ENCODE measurements at places on chromosomes 12 and 14.

DNA sequence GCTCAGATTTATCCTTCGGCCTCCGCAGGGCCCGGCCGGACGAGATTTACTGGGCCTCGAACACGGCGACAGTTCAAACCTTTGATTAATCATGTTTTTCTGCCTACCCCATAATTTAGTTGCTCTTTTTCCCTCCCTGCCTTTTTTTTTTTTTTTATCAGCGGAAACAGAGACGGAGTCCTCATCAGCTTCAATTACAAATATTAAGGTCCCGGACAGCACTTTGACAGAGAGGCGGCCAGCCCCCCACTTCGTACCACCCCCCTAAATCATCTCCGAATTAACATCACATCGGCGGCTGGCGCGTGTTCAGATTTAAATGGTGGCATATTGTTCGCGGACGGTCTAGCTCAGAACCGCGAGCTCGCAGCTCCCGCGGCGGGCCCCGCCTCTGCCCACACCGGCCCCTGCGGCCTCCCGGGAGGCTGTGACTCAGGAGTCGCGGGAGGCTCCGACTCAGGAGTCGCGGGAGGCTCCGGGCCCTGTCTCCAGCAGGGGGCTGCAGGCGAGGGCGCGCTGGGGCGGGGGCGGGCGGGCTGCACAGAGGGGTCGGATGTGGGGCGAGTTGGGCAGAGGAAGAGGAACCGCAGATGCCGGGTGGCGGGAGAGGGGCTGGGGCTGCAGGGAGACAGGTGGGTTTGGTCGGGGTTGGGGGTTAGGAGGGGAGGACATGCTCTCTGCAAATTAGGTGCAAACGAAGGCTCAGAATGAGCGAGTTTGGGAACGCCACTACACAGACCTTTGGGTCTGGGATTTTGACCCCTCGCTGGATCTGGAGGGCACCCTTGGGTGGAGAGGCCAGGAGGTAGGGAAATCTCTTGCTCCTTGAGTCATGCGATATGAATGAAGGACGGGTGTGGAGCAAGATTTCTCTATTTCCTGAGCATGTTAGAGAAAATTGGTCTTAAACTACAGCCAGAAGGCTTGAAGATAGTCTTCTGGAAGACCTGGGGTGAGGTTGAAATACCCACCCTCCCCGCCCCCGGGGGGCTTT, 19.6 kb upstream of the ATP5MC2 start:
- DNase-seq: peak; percentile 60

DNA sequence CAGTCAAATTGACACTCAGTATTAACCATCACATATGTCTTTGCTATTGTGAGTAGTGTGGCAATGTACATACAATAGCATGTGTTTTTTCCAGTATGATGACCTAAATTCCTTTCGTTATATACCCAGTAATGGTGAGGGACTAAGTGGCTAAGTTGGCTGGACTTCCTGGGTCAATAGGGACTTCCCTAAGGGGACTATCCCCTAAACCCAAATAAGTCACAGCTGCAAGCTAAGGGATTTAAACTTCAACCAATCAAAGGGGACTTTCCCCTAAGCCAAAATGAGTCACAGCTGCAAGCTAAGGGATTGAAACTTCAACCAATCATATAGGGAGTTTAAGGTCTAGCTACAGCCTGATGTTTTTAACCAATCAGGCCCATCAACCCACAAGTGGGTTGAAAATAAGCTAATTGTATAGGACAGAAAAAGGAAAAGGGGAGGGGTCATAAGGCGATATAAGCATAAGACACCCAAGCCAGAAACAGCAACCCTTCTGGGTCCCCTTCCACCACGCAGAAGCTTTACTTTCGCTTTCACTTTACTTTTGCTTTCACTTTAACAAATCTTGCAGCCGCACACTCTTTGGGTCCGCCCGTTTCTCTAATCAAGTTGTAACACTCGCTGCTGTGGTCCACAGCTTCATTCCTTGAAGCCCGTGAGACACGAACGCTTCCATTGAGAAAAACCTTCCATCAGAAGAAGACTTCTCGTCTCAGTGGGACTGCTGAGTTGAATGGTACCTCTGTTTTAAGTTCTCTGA, 404.4 kb downstream of the FLRT2 start:
- DNase-seq: peak; percentile 41

DNA sequence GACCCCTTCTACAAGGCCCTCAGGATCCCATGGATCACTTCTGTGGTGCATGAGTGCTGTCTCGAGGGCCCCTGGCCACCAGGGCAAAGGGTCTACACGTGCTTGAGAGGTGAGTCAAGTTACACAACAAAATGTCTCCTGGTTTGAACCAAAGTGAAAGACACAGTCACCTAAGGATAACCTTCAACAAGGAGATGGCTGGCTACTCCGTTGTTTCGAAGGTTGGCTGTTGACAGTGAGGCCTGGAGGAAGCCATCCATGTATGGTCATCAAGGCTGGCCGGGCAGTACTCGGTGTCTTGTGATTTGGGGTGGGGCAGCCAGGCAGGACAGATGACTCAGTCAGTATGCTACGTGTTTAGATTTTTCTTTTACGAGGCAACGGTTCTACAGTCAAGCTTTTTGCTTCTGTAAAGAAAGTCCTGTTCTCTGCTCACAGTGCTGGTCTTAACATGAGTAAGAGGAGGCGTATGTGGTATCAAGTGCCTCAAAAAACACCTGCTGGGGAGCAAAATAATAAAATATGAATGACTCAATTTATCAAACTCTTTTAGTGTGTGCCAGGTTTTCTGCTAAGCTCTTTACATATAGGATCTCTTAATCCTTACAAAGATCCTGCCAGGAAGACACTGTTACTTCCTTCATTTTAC, 18.0 kb upstream of the NT5DC3 start:
- peak; percentile 94 for DNase-seq

- no peak for DNase-seq
Observed at GRCh38 chr12:60535363-60535762, 939.5 kb downstream of the SLC16A7 start.

- DNase-seq: peak; percentile 48
Observed at GRCh38 chr14:22088614-22089342, 415.2 kb upstream of the OR4E1 start.

- no peak for DNase-seq
Observed at GRCh38 chr12:47941871-47942613, 21.4 kb upstream of the TMEM106C start.

- DNase-seq: no peak
Observed at GRCh38 chr12:116101991-116102390, 175.5 kb downstream of the MED13L start.

DNA sequence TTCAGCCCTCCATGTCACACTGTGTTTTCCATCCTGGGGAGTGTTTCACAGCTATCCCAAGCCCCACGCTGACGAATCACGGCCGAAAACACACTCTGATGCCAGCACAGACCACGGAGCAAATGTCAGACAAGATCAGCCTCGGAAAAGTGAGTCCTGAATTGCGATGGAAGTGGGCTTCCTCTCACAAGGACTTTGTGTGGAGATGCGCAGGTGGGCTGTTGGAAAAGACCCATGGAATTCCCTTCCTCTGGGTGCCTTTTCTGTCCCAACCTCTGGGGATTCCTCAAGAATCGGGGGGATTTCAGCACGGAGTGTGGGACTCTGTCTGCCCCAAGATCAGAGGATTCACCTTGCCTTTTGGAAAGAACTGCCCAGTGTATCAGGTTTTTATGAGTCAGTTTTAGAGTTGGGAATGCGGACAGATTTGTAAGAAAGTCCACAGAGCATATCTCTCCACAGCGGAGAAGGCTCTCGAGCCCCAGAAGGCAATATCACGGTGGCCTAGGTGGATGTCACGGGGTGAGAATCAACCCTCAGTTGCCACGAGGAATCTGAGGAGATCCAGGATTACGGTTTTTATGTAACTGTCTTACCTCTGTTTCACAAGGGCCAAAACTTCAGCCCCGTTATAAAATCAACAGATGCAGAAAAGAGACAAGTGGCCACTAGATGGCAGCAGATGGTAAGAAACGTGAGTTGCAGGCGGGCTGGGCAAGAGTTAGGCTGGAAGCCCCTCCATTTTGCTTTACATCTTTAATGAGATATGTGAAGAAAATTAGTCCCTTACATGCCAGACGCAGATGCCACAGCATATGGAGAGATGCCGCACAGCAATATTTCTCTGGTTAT, 201.9 kb downstream of the DAD1 start:
- DNase-seq: peak; percentile 72

- peak; percentile 2 for DNase-seq
Observed at GRCh38 chr12:32870716-32871115, 25.9 kb downstream of the PKP2 start.

GRCh38 chr12:114729731-114730130, 45.8 kb upstream of the TBX3 start:
- DNase-seq: peak; percentile 80

DNA sequence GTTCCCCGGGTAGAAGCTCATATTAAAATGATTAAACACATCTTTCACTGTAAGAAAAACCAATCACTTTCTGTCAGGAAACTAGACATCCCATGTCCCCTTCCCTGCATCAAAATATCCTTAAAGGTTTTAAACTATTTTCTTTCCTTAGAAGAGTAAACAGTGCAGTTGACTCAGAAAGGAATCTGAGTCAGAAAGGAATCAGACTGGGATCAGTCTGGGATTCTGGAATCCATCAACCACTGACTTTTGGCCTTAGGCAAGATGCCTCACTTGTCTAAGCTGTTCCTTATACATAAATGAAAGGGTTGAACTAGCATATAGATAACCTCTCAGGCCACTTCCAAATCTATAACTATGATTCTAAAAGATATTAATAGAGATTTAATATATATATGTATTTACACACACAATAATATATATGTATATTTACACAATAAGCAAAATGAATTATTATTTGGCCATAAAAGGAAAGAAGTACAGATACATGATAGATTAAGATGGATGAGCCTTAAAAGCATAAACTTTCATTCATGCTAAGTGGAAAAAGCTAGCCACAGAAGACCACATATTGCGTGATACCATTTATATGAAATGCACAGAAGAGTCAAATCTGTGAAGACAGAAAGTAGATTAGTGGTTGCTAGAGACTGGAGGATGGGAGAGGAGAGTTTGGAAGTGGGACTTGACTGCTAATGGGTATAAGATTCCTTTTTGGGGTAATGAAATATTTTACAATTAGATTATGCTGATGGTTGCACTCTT, 114.4 kb downstream of the SLC38A1 start:
- peak; percentile 87 for DNase-seq

DNA sequence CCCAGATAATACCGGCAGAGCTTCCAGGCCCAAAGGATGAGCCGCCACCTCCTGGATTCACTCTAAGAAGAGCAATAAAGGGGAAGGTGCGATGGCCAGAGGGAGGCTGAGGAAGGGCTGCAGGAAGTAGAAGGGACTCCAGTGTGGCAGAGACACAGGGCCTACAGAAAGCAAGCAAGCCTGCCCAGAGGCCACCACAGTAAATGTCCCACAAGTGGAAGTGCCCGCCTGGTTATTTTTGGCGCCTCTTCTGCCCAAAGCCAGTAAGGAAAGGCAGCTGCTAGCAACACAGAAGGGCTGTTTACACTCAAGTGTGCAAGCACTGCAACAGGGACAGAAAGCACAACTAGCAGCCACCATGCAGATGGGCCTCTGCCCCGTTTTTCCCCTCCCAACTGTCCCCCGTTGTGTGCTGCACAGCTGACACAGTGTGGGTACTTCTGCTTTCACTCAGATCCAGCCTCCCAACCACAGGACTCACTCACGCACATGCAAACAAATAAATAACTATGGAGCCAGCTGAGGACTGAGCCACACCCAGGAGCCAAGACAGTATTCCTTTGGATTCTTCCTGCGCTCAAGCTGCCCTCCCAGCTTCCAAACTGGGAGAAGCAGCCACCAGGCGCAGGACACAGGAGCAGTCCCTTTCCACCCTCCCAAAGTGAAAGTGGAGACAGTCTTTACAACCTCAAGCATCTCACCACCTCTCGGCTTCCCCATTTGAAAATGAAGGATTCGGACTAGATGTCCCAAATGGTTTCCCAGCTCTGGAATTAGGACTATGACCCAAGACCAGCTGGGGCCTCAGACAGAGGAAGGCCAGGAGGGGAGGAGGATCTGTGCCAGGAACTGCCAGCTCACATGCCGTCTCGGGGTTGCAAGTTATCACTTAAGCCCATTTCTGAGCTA, 40.0 kb upstream of the PNMA1 start:
- DNase-seq: peak; percentile 59

DNA sequence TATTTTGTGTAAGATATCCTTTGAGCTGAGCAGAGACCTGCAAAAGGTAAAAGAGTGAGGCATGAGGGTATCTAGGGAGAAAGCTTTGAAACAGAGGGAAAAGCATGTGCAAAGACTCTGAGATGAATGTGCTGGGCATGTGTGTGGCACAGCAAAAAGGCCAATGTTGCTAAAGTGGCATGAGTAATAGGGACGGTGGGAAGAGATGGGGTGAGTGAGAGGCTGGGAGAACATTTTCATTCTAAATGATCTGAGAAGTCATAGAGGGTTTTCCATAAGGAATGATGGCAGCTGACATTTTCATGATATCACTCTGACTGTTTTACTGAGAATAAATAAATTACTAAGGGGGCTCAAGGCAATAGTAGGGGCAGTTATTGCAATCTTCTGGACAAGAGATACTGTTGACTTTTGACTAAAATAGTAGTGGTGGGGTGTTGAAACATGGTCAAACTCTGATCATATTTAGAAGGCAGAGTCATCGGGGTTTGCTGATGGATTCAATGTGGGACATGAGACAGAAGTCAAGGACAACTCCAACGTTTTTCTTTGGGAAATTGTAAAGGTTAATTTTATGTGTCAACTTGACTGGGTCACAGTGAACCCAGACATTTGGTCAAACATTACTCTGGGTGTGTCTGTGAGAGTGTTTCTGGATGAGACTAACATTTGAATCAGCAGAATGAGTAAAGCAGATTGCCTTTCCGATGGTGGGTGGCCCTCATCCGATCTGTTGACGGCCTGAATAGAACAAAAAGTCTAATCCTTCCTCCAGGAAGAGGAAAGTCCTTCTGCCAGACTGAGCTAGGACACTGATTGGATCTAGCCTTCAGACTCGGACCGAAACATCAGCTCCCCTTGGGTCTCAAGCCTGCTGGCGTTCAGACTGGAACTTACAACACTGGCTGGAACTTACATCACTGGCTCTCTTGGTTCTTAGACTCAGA, 193.9 kb upstream of the PLXNC1 start:
- DNase-seq: peak; percentile 84

- DNase-seq: peak; percentile 69
Observed at GRCh38 chr14:60656686-60657455, 7.6 kb upstream of the SIX1 start.

GRCh38 chr14:73752297-73752992, 38.3 kb upstream of the PNMA1 start:
- peak; percentile 29 for DNase-seq

GRCh38 chr14:33747749-33748148, 203.1 kb downstream of the EGLN3 start:
- no peak for DNase-seq

GRCh38 chr12:104670439-104671408, 214.0 kb downstream of the CHST11 start:
- no peak for DNase-seq

GRCh38 chr12:98873776-98874175, 228.7 kb downstream of the APAF1 start:
- no peak for DNase-seq

GRCh38 chr12:84136862-84137367, 775.7 kb downstream of the SLC6A15 start:
- peak; percentile 81 for DNase-seq

- DNase-seq: no peak
Observed at GRCh38 chr12:132543298-132544079, 53.5 kb downstream of the FBRSL1 start.
